ENCODE measurements at places on chromosomes 6 and 20.

GRCh38 chr6:107102414-107102805 lies 12.9 kb downstream of the BEND3 start:
- DNase-seq = no peak

GRCh38 chr6:37620519-37620918 lies 77.2 kb downstream of the MDGA1 start:
- DNase-seq = no peak

- DNase-seq = no peak
Measured at GRCh38 chr20:57448764-57449354, 57.7 kb downstream of the RBM38 start.

DNA sequence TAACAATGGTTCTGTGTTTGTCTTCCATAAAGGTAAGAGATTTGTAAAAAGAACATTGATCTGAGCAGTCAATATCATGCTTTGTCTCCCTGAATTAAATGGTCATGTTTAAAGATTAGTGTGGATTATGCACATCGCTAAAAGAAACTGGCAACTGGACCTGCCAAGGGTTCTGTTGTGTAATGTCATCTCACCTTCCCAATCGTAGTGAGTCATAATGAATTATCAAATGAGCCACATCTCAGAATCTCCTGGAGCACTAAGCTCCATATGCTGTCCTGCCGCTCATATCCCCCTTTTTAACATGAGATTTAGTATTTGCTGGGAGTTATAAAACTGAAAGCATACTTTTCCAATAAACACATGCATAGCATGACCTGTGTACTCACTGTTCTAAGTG lies 187.0 kb upstream of the OPRM1 start:
- DNase-seq = no peak

DNA sequence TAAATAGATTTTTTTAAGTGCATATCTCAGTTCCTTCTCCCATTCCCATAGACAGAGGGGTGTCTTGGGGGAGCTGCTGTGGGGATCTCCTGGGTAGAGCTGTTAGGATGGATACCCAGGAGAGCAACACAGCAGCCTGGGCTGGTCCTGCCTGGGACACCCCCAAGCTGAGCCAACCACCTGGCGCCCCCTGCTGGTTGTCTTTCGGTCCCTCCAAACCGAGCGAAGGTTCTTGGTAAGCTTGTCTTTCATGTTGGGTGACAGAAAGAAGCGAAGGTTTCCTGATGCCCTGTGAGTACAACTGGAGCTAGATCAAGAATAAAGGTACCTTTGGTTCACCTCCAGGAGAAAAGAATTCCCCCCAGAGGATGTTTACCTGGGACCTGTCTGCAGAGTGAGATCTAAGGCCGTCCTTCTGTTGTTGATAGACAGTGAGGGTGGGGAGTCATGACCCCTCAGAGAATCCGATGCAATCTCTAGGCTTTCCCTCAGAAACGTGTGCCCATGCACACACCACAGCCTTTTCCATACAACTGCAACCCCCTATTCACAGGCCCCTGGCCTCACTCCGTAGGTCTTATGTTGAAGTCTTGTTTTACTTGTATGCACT lies 50.8 kb downstream of the SNX9 start:
- peak; percentile 18 for DNase-seq

DNA sequence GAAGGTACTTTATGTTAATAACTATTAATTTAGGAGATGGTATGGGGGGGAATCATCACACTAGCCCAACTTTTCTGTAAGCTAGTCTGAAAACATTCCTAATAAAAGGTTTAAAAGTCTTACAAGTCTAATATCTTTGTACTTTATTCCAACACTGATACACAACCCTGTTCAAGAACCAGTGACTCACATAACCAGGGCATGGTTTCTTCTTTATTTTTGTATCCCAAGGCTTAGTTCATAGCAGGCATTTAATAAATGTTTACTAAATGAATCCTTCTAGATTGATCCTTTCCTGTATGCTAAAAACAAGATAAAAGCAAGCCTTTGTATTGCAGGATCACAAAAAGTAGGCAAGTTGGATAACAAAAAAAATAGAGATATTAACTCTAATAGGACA lies 9.7 kb downstream of the PNISR start:
- DNase-seq = no peak

DNA sequence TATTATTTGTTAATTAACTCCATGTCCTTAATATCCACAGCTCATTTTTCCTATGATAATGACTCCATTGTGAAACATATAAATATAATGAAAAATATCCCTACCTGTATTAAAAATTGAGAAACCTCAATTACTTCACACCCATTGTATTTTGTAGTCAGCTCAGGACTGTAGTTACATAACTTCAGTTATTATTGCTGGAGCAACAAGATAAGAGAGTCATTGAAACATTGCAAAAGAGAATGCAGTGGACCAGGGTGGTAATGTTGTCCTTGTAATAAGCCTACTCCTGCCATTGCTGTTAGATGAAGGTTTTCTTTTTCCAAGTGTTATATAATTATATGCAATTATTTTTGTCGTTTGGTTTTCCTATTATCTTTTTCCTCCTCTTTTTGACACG lies 184.4 kb downstream of the PRL start:
- no peak for DNase-seq

Measured in fibroblast of skin of left quadriceps (primary cell).